ENCODE measurements at places on chromosomes 2 and 18.
A peak's percentile ranks its signal among the peaks of the same experiment; 100 is the strongest.

- no peak for DNase-seq
These were observed 167.2 kb downstream of the HDAC4 start for GRCh38 chr2:239233576-239233975.

DNA sequence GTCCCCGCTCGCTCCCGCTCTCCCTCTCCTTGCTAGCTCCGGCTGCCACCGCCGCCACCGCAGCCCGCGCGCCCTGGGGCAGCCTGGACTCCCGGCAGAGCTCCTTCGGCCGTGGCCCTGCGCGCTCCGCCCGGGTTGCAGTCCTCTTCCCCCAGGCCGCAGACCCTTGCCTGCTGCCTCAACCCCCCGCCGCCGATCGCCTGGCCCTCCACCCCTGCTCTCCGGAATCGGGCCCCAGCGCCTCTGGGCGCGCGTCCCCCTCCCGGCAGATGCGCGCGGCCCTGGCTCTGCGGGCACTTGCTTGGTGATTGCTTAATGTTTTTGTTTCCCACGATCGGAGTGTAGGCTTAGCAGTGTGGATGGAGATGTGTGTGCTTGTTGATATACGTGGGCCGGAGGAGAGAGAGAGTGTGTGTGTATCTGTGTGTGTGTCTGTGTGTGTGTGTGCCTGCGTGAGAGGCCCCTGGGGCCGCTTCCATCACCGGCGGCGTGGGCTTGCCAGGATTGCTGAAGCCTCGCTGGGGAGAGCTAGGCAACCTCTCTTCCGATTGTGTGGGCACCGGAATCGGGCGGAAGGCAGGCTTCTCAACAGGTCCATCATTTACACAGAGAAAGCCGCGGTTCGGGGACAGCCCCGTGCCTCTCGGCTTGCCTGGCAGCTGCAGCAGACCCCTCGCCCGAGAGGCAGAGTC, 877 bp downstream of the INHBB start:
- DNase-seq, result peak; percentile 32

GRCh38 chr2:80482276-80482675, 177.7 kb upstream of the LRRTM1 start:
- no peak for DNase-seq

GRCh38 chr18:47950511-47950910, 20.1 kb upstream of the SMAD2 start:
- DNase-seq, result no peak

GRCh38 chr2:62465741-62466502, 40.1 kb downstream of the TMEM17 start:
- no peak for DNase-seq

- no peak for DNase-seq
These were observed 210.2 kb upstream of the PKDCC start for GRCh38 chr2:41837610-41838009.

GRCh38 chr2:152695763-152696162, 21.5 kb downstream of the PRPF40A start:
- DNase-seq, result no peak

DNA sequence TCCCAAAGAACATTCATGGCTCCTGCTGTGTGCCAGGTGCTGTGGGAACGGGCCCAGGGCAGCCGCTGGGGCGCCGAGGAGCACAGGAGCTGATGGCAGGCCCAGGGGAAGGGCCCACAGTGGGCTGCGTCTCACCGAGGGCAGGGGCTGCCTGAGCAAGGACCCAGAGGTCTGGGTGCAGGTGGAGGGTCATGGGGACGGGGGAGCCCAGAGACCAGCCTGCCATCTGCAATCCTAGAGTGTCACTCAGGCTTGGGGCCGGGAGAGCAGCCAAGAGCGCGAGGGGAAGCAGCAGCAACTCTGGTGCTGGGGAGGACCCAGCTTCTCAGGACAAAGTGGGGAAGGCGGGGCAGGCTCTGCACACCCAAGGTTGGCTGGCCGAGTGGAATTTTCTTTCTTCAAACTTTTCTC, 207.4 kb downstream of the HDAC4 start:
- DNase-seq, result no peak

DNA sequence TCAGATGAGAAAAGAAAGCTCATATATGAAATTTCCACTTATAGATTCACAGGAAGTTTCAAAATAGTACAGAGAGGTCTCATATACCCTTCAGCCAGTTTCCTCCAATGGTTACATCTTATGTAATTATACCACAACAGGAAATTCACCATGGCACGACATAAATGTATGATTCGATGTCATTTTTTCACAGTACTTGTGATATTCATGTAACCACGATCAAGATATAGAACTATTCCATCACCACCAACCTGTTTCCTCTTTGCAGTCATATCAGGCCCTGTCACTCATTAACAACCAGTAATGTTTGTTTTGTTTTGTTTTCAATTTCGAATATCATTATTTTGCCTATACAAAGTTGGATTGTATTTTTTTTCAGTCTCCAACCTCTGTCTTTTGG, 314.3 kb upstream of the POU3F3 start:
- no peak for DNase-seq

DNA sequence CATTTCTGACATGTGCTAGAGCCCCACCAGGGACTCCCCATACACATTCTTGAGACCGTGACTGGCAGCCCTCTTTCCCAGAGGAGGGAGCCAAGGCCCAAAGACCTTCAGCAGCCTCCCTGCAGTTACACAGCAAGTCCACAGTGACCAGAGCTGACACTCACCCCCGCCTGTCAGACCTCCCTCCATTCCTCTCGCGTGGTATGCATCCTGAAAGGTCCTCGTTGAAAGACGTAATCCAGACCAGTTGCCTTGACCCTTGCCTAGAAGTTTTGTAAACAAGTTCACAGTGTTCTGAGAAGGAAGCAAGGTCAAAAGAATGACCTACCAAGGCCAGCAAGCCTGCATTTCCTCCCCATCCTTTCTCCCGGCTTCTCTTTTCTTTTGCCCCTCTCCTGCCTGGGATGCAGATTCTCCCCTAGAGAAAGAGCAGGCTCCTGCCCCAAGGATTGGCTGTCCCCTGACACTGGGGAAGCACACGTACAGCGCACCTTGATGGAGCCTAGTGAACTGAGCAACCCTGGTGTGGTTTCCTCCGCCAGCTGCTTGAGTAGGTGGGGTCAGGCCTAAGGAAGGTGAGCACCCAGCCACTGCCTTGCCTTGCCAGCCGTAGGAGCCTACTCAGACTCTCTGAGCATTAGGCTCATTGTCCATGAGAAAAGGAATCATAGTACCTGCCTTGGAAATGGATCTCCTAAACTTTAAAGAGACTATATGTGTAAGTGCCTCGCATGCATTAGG, 18.3 kb downstream of the TRIB2 start:
- no peak for DNase-seq

- no peak for DNase-seq
These were observed 108.0 kb downstream of the ITGB1BP1 start for GRCh38 chr2:9315280-9315847.

GRCh38 chr2:29920631-29921559, 491 bp downstream of the ALK start:
- DNase-seq, result peak; percentile 56
